ENCODE measurements at places on chromosomes 12 and 14. TPM values are rescaled to one million over a fixed set of nuclear protein-coding genes. Genes with fewer than 3 reads are reported as not detected.
A peak's percentile ranks its signal among the peaks of the same experiment; 100 is the strongest.

- H3K4me3 ChIP-seq = no peak overlapping the region
- DNase-seq = no peak
- H3K27ac ChIP-seq = no peak overlapping the region
- no peaks in the 10 kb centered on the region for H3K36me3 ChIP-seq
These were observed 72.0 kb downstream of the BMP4 start for GRCh38 chr14:53884601-53885000.

DNA sequence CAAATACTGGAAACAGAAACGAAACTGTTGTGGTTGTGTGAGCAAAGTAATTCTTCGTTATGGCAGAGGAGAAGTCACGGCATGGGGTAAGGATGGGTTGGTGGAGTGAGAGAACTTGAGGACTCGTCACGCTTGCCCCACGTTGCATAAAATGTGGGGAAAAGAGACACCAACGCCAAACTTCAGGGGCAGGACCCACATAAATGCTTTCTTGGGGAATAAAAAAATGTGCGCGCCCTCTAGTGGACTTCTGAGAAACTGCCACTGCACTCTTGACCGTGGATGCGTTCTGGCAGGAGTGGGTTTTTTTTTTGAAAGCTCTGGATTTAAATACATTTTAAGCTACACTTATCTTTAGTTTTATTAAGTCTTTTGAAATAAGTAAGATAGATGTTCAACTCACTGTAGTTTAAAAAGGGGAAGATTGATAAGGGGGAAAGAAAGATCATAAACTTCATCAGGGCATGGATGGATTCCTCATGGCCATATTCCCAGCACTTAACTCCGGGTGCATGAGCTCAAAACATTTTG is 4.1 kb upstream of the IGF1 start:
- H3K4me1 ChIP-seq = no peaks in the 10 kb centered on the region
- H3K27me3 ChIP-seq = no peaks in the 10 kb centered on the region
- peak; percentile 54 for DNase-seq
- no peaks in the 10 kb centered on the region for H3K36me3 ChIP-seq

GRCh38 chr12:67137256-67137655 is 131.9 kb upstream of the CAND1 start:
- no peak for DNase-seq
- H3K4me3 ChIP-seq = no peak overlapping the region
- H3K4me1 ChIP-seq = peaks cover 5% of the 10 kb centered on the region
- H3K27ac ChIP-seq = no peak overlapping the region
- H3K27me3 ChIP-seq = peaks cover 5% of the 10 kb centered on the region

The ESRRB gene
- total RNA-seq = 0.77 TPM

DNA sequence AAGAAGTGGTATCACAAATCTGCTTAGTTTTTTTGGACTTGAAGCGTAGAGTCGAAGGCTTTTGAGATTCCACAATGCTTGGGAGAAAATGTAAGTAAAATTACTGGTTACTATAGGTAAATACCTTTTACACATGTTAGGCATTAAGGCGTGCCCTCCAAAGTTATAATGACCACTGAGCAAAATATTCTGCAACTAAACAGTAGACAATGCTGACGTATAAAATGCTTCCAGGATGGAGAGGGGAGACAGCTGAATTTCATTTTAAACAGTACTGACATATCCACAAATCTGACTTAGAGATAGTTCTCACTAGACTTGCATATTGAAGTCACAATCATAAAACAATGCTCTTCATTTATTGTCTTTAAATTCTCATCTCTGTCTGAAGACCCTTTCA is 144.5 kb upstream of the DCN start:
- H3K4me1 ChIP-seq = peaks cover 6% of the 10 kb centered on the region
- H3K27me3 ChIP-seq = no peaks in the 10 kb centered on the region
- H3K27ac ChIP-seq = peak overlapping the region; percentile 14
- no peak for DNase-seq

The CCDC184 gene
- 12.6 TPM for total RNA-seq

Data from neural crest cell (in vitro differentiated cells).